ENCODE measurements at places on chromosomes 11 and 22.

GRCh38 chr11:117759305-117759704, 37.7 kb downstream of the DSCAML1 start:
- DNase-seq = no peak

DNA sequence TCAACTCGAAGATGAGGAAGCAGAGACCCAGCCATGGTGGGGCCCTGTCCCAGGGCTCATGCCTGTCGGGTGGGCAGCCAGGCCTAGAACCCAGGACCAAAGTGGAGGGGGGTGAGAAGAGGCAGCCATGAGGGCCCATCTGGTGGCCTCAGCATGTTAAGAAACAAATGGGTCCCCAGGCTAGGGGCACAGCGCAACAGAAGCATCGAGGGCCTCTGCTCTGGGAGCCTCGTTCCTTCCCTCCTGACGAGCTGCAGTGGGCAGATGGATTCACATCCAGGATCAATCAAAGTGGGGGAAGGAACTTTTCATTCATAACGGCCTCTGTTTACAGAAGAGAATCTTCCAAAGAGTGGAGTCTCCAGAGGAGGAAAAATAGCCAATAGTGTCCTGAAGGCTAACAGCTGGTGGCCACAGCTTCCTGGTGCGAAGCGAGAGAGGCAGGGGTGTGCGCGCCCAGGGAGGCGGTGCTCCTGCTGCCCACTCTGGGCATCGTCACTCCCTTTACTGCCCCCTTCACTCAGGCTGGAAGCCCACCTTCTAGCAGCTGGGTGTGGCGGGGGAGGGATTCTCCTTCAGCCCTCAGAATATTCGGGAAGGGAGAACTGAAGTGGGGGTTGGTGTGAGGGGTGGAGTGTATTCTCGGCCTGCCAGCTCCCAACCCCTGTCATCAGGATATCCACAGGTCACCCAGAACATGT, 4.3 kb downstream of the CBX7 start:
- no peak for DNase-seq

- DNase-seq = no peak
Measured at GRCh38 chr11:60862171-60862570, 5.2 kb upstream of the ZP1 start.

DNA sequence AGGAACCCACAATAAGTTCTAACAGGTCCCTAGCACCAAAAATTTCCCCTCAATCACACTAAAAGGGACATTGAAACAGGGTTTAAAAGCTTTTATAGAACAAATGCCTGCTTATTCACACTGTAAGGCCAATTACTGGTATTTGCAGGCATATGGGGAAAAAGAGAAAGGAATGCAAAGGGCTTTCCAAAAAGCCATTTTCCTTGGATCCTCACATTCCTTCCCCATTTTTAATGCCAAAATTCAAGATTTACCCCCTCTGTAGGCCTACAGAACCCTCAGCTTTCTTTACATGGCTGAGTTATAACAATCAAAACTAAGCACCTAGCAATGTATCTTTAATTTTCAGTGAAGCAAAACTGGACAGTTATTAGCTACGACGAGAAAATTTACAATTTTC, 102.0 kb downstream of the SBF2 start:
- peak; percentile 27 for DNase-seq

DNA sequence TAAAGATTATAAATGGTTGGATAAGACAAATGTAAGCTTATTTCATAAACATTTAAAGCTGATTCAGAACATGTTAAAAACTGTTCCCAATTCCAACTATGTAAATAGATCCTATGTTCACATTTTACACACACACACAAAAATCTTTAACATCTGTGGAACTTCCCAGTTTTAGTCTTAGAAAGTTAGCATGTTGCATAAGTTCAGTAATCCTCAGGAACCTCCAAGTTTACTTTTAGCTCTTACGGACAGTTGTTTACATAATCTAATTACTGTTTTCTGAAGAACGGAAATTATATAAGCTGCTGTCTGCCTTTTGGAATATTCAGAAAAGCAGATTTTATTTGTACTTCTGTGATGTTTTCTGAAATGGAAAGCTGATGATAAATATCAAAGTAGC, 53.3 kb downstream of the PANX1 start:
- DNase-seq = no peak

GRCh38 chr11:2794046-2794967, 91.3 kb downstream of the CDKN1C start:
- DNase-seq = no peak

DNA sequence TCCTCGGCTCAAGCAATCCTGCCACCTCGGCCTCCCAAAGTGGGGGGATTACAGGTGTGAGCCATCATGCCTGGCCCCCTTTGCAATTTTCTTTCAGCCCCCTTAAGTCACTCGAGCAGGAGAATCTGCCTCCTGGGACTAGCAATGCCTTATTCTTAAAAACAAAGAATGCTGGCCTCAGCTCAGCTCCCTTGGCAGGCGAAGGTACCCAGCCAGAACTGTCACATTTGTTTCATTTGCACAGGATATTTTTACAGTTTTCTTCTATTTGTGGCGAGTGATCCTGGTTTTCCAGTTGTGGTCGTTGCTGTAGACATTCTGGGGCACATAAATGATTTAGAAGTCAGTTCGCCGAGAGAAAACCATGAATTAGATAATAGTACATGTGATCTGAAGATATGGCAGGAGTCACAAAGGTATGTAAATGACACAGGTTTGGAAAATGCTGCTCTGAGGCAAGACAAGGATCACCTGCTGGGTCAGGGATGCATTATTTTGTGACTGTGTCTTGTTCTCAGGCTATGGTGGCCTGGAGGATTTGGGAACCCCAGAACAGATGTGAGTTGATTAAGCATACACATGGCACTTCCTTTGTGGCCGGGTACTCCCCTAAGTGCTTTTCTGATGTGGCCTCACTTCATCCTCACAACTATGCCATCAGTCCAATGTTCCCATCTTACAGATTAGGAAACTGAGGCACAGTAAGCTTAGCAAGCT, 51.2 kb upstream of the SLC22A12 start:
- no peak for DNase-seq

DNA sequence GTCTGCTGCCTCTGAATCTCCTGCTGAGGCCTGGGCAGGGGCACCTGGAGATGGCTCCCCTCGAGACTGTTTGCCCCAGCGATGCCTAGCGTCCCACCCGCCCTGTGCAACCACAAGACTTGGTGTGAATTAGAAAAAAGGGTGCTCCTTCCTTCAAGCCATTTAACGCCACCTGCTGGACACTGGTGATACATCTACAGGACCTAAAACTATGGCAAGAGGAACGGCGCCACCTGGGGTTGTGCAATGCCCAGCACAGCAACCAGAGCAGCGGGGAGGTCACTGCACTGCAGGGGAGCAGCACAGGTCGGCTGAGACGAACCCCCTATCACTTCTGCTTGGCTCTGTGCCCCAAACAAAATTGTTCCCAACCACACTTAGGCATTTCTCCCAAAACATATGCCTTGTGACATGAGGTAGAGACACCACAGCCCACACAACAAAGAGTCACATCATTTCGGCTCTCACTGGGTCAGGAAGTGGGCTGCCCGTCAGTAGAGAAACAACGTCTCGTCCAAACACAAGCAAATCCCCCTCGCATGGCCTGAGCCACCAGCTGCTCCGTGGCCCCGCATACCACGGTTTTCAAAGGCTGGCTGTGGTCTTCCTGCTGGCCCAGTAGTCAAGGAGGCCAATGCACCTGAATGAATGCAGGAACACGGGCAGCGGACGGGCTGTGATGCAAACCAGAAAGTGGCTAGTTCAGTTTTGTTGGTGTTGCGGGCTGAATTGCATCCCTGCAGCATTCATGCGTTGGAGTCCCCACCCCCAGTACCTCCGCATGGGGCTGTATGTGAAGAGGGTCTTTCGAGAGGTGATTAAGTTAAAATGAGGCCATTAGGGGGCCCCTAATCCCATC, 171.9 kb downstream of the SHANK2 start:
- peak; percentile 72 for DNase-seq
